ENCODE measurements at places on chromosomes 7 and 10.

GRCh38 chr7:30478349-30479201 is at the start of gene NOD1:
NOD1 (minus strand) TSS chr7:30478784; CDS start chr7:30456921, 21,863 bp downstream.
- peak; percentile 74 for DNase-seq

DNA sequence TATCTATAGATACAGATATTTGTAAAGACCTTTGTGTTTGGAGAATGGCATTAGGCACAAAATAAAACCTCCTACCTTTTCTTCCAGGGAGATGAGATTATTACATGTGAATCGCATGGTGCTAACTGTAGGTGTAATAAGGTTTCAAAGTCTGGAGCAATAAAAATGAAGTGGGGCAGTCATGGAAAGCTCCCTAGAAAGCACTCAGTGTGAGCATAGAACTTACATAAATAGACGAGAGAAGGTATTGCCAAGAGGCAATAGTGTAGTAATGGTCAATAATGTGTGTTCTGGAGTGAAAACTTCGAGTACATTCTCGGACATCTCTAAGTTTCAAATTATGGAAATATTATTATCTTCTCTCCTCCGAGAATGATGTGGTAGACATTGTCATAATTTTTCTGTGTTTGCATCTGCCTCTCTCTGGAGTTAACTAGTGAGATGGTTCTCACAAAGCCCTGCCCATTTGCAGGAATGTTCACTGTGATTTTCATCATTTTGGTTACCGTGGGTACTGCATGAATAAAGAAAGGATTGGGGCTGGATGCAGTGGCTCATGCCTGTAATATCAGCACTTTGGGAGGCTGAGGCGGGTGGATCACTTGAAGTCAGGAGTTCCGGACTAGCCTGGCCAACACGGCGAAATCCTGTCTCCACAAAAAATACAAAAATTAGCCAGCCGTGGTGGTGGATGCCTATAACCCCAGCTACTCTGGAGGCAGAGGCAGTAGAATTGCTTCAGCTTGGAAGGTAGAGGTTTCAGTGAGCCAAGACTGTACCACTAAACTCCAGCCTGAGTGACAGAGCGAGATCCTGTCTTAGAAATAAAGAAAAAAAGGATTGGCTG is 10.6 kb downstream of the VIM start:
- DNase-seq = no peak

DNA sequence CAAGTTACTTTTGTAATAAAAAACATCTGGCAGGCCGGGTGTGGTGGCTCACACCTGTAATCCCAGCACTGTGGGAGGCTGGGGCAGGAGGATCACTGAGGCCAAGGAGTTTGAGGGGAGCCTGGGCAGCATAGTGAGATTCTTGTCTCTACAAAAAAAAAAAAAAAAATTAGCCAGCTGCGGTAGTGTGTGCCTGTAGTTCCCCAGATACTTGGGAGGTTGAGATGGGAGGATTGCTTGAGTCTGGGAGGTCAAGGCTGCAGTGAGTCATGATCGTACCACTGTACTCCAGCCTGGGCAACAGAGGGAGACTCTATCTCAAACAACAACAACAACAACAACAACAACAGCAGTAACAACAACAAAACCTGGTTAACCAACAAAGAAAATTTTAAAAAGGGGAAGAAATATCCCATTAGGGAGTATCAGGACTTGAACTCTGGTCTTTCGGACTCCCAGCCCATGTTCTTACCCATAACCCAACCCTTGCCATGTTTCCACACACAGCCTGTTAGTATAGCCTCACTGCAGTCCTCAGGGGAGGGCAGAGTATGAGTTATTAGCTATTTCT is 17.2 kb downstream of the PALD1 start:
- no peak for DNase-seq

GRCh38 chr7:40658729-40659128 is 523.9 kb downstream of the SUGCT start:
- no peak for DNase-seq

- no peak for DNase-seq
Observed at GRCh38 chr7:54960517-54960916, 58.3 kb upstream of the EGFR start.

GRCh38 chr7:155512246-155512887 is 34.0 kb downstream of the CNPY1 start:
- DNase-seq = no peak

- DNase-seq = no peak
Observed at GRCh38 chr10:70430493-70431445, 10.7 kb downstream of the NODAL start.

- peak; percentile 32 for DNase-seq
Observed at GRCh38 chr10:122342293-122343134, 32.0 kb upstream of the PLEKHA1 start.

- no peak for DNase-seq
Observed at GRCh38 chr7:12640299-12641096, 46.9 kb upstream of the ARL4A start.

- no peak for DNase-seq
Observed at GRCh38 chr7:154591544-154591943, 411.4 kb downstream of the PAXIP1 start.

DNA sequence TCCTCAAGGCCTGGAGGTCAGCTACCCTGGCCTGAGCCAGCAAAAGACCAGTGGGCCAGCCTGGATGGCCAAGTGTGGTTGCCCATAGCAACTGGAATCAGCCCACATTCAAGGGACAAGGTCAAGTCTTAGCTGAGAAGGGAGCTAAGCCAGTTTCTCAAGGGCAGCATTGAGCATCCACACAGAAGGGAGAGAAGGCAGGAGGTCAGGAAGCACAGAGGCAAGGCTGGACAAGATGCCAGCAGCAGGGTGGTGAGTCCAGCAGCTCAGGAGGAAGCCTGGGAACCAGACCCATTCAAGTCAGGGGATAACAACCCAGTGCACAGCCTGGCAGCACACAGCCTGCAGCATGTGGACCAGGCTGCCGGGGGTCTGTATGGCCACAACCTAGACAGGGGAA is 54.0 kb upstream of the ZMIZ1 start:
- no peak for DNase-seq

DNA sequence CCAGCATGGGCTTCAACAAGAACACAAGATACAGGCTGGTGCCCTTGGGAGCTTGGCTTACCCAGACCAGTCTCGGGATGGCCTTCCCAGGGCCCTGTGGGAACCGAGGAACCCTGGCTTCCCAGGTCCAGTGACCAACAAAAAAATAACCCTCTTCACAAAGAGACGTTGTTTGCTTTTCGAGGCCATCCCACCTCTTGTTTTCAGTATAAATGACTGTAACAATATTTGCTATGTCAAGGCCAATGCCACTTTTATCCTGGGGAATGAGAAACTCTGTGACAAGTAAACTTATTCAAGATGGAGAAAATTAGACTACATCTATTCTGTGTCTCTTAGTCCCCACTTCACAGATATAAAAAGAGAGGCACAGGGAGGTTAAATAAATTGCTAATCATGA is 138.8 kb downstream of the PRPF18 start:
- no peak for DNase-seq

- DNase-seq = no peak
Observed at GRCh38 chr10:9858816-9859215, 1158.9 kb upstream of the CELF2 start.

- no peak for DNase-seq
Observed at GRCh38 chr7:106281127-106281526, 3.7 kb downstream of the NAMPT start.

- DNase-seq = no peak
Observed at GRCh38 chr10:30546511-30546910, 83.0 kb downstream of the LYZL2 start.

GRCh38 chr7:100589341-100589947 is 3.3 kb downstream of the FBXO24 start:
- DNase-seq = no peak

DNA sequence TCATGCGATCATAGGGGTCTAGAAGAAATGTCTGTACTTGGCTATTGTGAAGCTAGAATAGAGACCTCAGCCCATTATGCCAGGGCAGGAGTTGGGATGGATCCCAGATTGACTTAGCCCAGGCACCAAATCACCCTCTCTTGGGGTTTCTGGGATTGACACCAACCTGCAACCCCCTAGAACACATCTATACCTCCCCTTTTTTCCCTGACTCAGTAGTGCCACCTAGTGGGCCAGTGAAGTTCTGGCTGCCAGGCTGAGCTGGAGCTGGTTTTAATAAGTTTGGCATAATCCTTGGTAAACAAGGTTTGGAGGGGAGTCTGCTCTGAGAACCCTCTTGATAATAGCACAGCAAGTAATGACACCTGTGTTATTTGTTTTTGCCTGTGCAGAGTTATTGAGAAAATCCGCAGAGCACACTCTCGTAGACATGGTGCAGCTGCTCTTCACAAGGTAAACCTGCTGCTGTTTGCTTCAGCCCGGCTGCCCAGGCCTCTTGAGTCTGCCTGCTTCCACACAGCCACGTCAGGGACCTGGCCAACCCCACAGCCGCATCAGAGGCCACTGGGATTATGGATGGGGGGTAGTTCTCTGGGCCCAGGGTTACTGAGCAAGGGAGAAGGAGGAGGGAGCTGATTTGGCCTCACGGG is 43.3 kb upstream of the NFKB2 start:
- DNase-seq = peak; percentile 32

GRCh38 chr7:3591944-3592343 is 290.9 kb downstream of the SDK1 start:
- no peak for DNase-seq

DNA sequence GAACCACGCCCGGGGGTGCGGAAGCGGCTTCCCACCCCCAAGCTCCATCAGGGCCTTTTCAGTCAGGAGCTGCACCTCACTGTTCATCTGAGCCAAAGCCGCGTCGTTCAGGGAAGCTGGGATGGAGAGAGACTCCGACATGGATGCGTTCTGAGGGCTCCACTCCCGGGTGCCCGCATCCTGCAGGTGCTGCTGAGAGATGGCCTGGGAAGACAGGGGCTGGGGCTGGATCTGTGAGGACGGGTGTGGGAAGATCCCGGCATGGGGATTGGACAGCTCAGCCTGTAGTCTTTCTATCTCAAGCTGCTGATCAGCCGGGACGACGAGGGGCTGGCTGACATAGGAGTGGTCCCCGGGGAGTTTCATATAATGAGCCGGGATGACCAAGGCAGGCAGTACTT is 45.0 kb upstream of the NMT2 start:
- DNase-seq = no peak

DNA sequence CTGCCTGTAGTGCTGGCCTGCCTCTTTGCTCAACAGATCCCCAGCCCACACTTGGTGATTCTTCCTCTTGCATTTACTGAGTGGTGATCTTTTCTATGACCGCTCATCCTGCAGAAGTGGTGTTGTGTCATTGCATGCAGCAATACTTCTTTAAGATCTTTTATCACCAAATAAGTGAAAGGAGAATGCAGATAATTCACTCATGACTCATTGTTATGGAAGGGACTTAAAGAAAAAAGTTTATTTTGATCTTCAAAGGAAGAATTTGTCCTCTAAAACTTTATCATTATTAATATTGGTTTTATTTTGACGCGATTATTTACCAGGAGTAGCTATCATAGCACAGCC is 489.1 kb upstream of the CELF2 start:
- no peak for DNase-seq

DNA sequence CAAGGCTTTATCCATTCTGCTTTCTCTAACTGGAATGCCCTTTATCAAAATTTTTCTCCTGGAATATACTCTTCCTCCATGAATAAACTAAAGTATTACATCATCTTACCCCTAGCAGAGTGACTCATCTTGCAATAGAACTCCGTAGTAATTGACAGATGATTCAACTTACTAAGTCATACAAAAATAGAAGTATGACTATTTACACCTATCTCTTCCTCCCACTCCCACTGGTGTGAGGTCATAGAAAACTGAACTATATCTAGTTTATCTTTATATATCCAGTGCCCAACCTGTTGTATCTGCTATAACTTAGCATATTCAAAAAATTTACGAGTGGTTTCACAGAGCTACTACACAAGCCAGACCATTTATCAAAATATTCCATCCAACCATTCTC is 26.1 kb downstream of the ABCB1 start:
- no peak for DNase-seq

- DNase-seq = no peak
Observed at GRCh38 chr10:79353000-79353406, 5.7 kb downstream of the PPIF start.

All from GM12891 (cell line).